ENCODE measurements at places on chromosomes 12 and 14.

DNA sequence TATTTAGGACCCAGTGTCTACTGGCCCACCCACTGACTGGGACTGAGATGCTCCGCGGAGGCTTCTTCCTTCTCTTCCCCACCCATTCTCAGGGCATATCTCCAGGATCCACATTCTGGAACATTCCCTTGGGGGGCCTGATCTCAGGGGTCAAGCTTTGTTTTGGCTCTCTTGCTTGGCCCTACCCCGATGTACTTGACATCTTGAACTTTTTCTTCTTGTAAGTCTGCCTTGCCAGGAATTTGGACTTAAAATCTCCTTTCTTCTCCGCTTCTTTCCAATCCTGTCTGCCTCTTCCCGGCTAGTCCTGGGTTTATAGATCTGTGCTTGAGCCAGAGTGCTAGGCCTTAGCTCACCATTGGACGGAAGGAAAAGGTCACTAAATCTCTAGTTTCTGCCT, 22.1 kb downstream of the DACT1 start:
- no peak for DNase-seq

DNA sequence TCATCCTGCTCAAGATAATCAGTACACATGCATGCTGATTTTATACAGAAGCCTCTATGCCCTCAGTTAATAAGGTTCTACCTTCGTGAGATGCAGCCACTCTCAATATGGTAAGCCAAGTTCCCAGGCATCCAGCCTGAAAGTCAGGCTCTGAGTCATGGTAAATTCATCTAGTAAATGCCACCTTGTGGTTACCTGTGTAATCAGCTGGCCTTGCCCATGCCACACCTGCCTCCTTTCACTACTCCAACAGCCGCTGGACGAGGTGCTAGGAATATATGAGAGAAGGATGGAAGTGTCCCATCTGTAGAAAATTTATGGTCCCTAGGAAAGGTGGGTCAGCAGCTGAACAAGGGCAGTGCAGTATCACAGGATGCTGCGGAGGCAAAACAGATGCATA, 207.3 kb downstream of the SSPN start:
- no peak for DNase-seq

DNA sequence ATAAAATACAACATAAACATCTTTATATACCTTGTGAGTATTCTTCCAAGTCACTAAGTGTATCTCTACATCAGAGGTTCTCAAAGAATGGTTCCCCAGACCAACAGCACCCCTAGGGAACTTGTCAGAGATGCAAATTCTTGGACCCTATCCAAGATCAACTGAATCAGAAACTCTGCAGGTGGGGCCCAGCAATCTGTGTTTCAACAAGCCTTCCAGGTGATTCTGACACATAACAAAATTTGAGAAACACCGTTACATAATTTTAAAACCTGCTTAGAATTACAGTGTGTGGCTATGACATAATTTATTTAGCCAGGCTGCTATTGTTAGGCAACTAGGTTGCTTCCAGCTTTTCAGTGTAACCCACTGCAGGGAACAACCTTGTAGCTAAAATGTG, 49.8 kb downstream of the NTN4 start:
- no peak for DNase-seq

- DNase-seq: no peak
These were observed 17.7 kb upstream of the ANAPC7 start for GRCh38 chr12:110421159-110421661.

DNA sequence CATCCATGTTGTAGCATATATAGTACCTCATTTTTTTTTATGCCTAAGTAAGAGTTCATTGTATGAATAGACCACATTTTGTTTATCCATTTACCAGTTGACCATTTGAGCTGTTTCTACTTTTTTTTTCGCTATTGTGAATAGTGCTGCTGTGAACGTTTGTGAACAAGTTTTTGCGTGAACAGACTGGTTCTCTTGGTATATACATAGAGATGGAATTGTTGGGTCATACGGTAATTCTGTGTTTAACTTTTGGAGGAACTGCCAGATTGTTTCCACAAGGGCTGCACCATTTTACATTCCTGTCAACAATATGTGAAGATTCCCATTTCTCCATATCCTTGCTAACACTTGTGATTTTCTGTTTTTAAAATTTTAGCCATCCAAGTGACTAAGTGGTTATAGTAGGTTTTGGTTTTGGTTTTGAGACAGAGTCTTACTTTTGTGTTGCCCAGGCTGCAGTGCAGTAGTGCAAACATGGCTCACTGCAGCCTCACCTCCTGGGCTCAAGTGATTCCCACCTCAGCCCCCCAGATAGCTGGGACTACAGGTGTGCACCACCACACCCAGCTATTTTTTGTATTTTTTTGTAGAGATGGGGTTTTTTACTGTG, 68.3 kb upstream of the AMN start:
- no peak for DNase-seq

DNA sequence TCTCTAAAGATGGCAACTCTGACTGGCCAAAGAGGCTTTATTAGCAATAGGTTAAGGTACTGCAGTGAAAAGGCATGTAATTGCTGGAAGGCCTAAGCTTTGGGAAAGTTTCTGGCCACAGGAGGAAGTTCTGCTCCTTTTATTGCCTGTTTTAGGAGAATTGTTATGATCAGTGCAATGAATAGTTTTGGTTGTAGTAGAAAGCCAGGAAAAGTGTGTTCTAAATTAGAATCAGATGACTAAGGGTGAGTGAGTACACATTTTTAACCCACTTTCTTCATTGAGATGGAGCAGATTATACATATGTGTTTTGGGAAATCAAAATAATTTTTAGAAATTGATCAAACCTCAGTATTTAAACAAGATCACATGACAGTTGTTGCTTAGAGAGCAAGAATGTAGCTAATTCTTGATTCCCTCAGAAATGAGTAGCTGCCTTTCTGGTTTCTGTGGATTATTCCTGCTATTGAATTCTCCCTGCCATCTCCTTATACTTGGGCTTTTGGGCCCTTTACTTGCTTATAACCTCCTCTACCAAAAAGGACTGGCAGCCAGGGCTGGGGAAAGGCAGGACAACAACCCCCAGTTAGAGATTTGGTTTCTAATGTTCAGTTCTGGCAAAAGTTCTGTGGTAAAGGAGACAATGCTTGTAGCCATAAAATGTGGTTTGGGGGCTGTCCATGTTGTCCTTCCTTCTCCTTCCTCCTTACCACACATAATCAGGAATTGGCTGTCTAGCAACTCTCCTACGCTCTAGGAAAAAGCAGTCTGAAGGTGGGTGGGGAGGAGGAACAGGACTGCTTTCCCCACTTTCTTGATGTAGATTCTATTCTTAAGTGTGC, 217.1 kb downstream of the SLC38A4 start:
- DNase-seq: no peak

- peak; percentile 37 for DNase-seq
These were observed 72.4 kb upstream of the USP44 start for GRCh38 chr12:95623554-95624170.

DNA sequence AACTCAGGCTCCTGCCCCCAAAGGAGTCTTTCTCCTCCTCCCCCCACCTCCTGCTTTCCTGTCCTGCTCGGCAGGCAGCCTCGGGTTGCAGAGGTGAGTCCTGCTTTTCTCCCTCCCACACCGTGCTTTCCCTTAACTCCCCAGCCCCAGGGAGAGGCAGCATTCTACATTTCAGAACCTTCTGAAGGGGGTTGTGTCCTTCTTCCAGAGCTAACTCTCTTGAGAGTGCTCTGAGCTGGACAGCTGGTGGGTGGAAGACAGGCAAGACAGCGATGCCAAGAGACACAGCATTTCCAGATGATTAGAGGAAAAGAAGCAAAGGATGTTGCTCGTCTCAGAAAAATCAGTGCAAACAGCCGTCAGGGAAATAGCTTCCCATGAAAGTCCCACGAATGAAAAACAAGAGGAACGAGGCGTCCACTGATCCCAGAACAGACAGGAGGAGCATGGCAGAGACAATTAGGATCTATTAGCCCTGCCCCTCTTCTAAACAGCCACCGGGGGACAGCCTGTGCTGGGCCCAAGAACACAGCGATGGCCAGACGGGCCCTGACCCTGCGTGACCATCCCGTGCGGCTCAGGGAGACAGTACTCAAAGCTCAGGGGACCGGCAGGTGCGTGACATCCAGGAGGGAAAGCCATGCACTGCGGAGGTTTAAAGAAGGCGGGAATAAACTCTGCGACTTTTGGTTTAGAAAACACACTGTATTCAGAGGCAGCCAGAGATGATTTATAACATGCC, 216.5 kb upstream of the RTL1 start:
- no peak for DNase-seq

DNA sequence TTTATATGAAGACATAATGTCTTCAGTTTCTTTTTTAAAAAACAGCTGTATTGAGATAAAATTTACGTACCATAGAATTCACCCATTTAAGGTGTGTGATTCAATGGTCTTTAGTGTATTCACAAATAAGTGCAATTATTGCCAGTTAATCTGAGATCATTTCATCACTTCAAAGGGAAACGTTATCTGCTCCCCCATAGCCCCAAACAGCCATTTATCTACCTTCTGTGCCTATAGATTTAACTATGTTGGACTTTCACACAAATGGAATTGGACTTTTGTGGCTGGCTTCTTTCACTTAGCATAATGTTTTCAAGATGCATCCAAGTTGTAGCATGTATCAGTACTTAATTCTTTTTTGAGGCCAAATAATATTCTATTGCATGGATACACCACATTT, 9.7 kb downstream of the PNP start:
- DNase-seq: no peak

- no peak for DNase-seq
These were observed 376.4 kb upstream of the DDHD1 start for GRCh38 chr14:53529519-53529918.

- DNase-seq: peak; percentile 23
These were observed 41.4 kb downstream of the DAAM1 start for GRCh38 chr14:59229653-59230406.

DNA sequence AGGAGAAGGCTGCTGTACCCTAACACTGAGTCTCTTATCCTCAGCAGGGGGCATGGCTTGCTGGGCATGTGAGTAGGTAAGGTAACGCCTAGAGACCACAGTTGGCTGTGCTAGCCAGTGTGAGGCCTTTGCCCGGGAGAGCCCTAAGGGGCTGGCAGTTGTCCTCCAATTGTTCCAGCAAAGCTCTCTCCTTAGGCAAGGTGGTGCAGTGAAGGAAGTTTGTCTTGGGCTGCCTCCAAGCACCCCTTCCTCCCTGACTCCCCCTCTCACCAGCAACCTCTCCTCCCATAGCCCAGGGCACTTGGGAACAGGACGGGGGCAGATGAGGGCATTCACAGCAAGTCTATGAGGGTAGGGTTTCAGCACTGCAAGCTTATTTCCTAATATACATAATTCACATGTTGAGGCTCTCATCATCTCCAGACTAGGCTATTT, 23.0 kb downstream of the LACRT start:
- DNase-seq: no peak

DNA sequence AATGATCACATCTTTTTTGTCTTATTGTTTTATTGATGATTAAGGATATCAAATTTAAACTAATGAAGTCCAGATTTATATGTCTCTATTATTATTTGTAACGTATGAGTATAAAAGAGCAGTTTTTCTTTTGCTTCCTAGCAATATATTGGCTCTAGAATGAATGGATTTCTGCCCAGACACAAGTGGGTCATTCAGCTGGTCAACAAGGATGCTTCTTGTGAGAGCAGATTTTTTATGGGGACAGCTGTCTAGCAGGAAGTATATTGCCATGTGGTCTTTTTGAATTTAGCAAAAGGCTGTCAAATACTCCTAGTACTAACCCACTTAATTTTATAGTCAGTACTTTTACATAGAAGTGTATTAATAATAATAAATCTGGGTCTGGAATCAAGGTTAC, 1071.1 kb upstream of the FLRT2 start:
- DNase-seq: no peak

DNA sequence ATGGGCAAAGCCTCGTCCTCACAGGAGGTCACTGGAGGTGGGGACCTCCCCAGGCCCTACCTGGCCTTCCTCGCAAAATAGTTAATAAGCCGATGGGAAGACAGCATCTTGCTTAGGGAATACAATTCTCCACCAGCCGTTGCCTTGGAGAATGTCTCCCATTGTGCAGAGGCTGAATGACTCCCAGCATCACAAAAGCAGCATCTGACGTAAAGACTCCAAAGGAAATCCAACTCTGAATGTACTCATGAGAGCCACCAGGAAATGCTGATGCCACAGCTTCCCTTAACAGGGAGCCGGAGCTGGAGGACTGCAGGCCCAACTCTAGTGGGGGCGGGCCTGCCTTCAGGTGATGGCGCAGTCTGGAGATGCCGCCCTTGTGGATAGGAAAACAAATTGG, 15.5 kb downstream of the CCDC63 start:
- no peak for DNase-seq

- DNase-seq: no peak
These were observed 15.3 kb downstream of the KRT2 start for GRCh38 chr12:52636592-52637258.

DNA sequence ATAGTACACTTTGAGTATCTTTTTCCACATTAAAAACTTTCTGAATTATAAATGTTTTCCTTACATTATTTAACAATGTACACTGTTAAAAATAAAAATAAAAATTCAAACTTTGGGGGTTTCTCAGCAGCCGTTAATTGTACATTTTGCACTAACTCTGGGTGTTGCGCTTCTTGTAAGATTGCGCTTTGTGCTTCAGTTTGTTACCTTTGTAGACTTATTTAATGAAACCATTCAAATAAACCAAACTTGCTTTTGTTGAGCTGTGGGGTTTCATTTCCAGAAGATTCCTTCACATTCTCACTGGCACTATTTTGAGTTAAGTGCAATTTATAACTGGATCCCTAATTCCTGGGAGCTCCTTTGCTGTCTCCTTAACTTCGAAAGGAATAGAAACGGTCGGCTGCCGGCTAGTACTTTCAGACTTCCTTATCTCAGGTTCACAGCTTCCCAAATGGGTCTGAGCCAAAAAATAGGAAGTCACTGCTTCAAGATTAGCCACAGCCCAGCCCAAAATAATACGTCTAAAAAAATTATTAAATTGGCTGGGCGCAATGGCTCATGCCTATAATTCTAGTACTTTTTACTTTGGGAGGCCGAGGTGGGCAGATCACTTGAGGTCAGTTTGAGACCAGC, 38.2 kb downstream of the RAD52 start:
- no peak for DNase-seq

DNA sequence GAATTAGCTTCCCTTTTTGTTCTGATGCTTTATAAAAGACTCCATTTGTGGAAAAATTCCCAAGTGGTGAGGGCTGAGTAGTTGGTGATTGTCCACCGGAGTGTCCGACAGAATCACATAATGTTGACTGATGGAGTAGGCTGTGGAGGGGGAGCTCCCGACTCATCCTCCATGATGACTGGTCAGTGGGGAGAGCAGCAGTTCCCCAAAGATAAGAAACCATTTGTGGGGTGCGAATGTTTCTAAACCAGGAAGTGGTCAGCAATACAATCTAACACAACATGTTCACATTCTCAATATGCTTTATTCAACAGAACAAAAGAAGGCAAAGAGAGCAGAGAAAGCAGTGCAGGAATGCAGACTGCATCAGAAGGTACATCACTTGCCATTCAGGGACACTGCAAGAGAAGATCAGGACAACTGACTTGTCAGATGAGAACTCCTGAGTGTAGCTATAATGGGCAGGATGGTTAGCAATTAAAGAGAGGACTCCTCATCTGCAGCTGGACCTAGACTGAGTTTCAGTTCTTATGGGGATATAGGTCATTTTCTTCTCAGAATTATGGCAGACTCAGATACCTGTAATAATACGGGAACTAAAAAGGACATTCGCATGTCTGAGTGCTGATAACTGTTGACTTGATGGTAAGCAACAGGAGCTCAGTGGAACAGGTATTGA, 5.4 kb downstream of the KRT6B start:
- DNase-seq: no peak
